ENCODE measurements at places on chromosomes 1 and 21.

GRCh38 chr21:46424621-46425020 lies 34.1 kb upstream of the DIP2A start:
- no peak for DNase-seq

DNA sequence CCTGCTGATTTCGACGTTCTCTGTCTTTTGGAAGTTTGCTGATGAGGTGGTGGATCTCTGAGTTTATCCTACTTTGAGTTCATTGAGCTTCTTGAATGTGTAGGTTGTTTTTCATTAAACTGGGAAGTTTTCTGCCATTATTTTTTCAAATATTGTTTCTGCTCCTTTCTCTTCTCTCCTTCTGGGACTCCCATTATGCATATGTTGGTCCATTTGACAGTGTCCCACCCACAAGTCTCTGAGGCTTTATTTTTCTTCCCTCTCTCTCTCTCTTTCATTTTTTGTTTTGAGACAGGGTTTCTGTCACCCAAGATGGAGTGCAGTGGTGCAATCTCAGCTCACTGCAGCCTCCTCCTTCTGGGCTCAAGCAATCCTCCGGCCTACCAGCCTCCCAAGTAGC lies 11.7 kb downstream of the TNFRSF18 start:
- no peak for DNase-seq

DNA sequence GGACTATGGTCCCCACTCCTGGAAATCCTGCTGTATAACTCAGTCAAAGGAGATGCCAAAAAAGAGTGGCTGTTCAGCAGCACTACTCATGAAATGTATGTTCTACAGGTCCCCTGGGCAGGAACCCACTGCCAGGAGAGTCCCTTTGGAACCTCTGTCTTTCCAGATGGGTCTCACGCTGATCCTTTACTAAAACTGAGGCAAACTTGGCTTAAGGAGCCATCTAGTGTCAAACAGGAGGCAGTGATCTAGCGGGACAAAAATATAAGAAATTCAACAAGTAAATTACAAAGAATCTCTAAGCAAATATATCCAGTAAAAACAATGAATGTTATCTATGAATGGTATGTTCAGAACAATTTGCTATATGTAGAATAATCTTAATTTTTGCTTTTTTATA lies 80.5 kb upstream of the PRMT6 start:
- DNase-seq = no peak

GRCh38 chr1:53417074-53417511 lies 42.1 kb upstream of the DMRTB1 start:
- DNase-seq = no peak

Data from ascending aorta (tissue), 2 donors.